Lower lobe of right lung (tissue), 2 donors: ENCODE measurements at places on chromosomes 6 and 20. TPM values are rescaled to one million over a fixed set of nuclear protein-coding genes. Genes with fewer than 3 reads are reported as not detected.

- H3K36me3 ChIP-seq: no peaks in the 10 kb centered on the region
- peaks cover 6% of the 10 kb centered on the region for H3K27me3 ChIP-seq
- peak overlapping the region; percentile 97 for H3K27ac ChIP-seq
- DNase-seq: no peak
Observed at GRCh38 chr6:128518434-128519131, 1.8 kb downstream of the PTPRK start.

- H3K27ac ChIP-seq: no peak overlapping the region
- H3K4me3 ChIP-seq: no peak overlapping the region
- no peak for DNase-seq
- no peaks in the 10 kb centered on the region for H3K27me3 ChIP-seq
- no peaks in the 10 kb centered on the region for H3K36me3 ChIP-seq
Observed at GRCh38 chr6:142732790-142733189, 212.2 kb downstream of the HIVEP2 start.

DNA sequence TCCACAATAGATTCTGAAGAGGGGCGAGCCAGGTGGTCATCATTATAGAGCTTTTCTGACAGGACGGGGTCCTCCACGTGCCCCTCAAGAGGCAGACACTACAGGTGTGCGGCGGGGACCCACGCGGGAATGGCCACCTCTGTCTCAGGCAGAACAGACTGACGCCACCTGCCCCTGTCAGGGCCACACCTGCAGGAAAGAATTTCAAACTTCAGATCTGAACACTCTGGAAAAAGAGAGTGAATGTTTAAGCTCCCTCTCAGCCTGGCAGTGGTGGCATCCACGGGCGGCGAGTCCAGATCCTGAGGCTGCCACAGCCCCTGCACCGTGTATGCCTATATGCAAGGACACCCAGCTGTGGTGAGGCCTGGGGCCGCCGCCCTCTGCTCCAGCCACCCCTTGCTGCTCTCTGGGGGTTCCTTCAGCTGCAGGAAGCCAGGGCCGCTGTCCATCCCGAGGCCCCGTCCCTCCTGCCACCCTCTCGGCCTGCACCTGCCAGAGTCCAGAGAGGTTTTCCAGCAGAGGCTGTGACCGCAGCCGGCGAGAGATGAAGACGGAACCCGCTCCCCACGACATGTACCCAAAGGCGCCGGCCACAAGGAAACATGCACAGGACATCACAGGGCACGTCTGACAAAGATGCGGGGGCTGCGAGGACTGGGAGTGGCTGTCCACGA is 234.9 kb downstream of the ERMARD start:
- H3K36me3 ChIP-seq: no peaks in the 10 kb centered on the region
- H3K27me3 ChIP-seq: peaks cover 19% of the 10 kb centered on the region
- no peak for DNase-seq
- H3K4me3 ChIP-seq: no peak overlapping the region
- no peak overlapping the region for H3K27ac ChIP-seq

DNA sequence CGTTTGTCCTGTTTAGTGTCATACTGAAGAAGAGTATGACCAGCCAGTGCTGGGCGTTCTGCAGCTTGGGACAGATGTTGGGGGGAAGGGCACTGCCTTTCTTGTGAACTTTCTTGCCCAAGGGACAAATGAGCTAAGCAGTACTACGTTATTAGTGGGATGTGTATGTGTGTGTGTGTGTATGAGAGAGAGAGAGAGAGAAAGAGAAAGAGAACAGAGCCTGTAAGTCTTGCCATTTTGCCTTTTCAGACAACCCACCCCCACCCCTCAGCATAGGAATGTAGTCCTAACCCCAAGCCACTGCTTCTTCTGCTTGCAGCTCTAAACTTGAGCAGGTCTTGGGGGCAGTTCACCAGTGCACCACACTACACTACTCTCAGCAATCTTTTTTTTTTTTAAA is 45.5 kb downstream of the E2F3 start:
- no peaks in the 10 kb centered on the region for H3K4me1 ChIP-seq
- H3K36me3 ChIP-seq: no peaks in the 10 kb centered on the region
- DNase-seq: no peak

DNA sequence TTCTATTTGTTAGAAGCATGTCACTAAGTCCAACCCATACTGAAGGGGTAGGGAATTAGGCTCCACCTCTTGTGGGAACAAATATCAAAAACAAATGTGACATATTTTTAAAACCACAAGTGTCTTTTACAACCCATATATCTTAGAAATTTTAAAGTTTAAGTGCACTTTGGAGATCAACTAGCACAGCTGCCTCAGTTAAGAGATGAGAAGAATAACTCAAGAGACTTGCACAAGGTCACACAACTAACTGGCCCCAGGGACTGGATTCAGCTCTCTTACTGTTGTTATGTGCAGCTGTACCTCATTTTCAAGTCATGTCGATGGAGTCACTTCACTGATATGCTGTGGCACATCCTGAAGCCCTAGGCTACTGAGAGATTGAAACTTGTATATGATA is 102.9 kb upstream of the BMP2 start:
- H3K4me1 ChIP-seq: no peaks in the 10 kb centered on the region
- no peak overlapping the region for H3K27ac ChIP-seq
- H3K27me3 ChIP-seq: no peaks in the 10 kb centered on the region
- DNase-seq: no peak
- no peaks in the 10 kb centered on the region for H3K36me3 ChIP-seq

GRCh38 chr6:20893412-20893811 is 359.2 kb downstream of the CDKAL1 start:
- H3K27ac ChIP-seq: no peak overlapping the region
- no peaks in the 10 kb centered on the region for H3K4me1 ChIP-seq
- H3K36me3 ChIP-seq: no peaks in the 10 kb centered on the region
- no peaks in the 10 kb centered on the region for H3K27me3 ChIP-seq

DNA sequence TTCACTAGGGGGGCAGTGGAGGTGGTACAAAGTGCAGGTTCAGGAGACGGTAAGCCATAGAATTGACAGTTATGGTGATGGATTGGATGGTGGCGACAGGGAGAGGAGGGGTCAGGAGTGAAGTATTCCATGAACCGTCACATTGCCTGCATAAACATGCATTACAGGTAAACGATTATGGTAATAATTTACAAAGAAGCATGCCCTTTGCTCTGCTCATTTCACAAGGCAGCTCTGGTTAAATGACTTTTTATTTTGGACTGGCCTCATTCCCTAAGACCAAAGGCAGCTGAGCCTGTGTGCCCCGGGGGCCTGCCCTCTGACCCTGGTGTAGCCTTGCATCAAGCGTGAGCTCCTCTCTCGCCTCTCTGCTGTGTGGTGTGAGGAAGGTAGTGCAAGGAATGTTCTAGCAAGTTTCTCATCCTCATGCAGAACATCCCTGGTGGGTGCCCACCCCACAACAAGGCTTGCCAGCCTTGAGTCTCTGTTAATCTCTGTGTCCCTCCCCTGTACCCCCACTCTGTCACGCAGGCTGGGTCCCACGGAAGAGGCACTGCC is 59.0 kb downstream of the PPP1R14C start:
- no peaks in the 10 kb centered on the region for H3K27me3 ChIP-seq
- H3K36me3 ChIP-seq: no peaks in the 10 kb centered on the region
- no peak for DNase-seq
- peaks cover 14% of the 10 kb centered on the region for H3K4me1 ChIP-seq
- H3K4me3 ChIP-seq: no peak overlapping the region

DNA sequence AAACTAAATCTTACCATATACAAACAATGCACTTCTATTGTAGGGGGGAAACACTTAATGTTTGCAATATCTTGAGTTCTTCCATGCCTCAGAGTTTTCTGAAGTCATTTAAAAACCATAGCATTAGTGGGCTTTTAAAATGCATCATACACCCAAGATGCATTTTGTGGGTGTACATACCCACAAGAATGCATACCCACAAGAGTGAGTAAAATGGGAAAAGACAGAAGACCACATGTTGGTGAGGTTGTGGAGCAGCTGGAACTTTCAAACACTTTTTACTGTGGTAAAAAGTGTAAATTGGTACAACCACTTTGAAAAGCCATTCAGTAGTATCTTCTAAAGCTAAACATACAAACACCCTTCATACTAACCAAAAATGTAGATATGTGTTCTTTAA is 57.5 kb downstream of the CYB5R4 start:
- H3K36me3 ChIP-seq: no peaks in the 10 kb centered on the region
- no peak overlapping the region for H3K4me3 ChIP-seq
- H3K27ac ChIP-seq: no peak overlapping the region
- no peaks in the 10 kb centered on the region for H3K4me1 ChIP-seq
- no peak for DNase-seq

DNA sequence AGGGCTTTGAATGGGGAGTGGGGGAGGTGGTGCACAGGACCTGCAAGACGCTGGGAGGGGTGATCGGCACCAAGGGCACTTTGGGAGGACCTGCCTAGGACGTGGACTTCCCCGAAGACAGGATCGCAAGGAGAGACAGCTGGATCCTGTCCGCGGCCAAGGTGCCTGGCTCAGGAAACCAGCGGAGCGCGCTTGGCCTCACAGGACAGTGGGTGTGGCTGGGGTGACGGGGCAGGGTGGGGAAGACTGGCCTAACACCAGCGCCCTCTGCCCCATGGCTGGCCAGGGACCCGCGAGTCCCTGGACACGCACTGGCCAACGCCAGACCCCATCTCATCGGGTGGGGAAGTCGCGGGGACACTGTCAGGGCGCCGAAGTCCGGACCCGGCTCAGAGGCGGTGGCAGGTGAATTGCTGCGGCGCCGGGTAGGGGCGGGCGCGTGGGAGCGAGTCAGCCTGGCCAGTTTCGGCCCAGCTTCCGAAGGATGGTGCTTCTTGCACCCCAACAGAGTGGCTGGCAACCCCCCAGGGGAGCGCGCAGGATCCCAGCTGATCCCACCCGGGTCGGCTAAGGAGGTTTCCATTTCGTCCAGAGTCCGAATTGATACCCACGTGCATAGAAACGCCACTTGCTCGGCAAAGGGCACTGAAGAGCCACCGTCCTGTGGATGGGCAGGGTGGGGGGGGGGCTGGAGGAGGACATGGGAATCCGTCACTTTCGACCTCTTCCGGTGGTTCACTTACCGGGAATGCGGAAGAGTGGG is 785 bp upstream of the THBD start:
- peaks cover 25% of the 10 kb centered on the region for H3K27me3 ChIP-seq
- H3K36me3 ChIP-seq: no peaks in the 10 kb centered on the region
- H3K4me3 ChIP-seq: peak overlapping the region; percentile 69
- H3K27ac ChIP-seq: peak overlapping the region; percentile 91
- H3K4me1 ChIP-seq: peaks cover 47% of the 10 kb centered on the region

- H3K36me3 ChIP-seq: peaks cover 3% of the 10 kb centered on the region
- no peak for DNase-seq
- peaks cover 21% of the 10 kb centered on the region for H3K4me1 ChIP-seq
- no peak overlapping the region for H3K27ac ChIP-seq
- no peak overlapping the region for H3K4me3 ChIP-seq
- H3K27me3 ChIP-seq: no peaks in the 10 kb centered on the region
Observed at GRCh38 chr20:24999568-24999967, 7.0 kb upstream of the APMAP start.

- peak overlapping the region; percentile 98 for H3K27ac ChIP-seq
- peaks cover 36% of the 10 kb centered on the region for H3K36me3 ChIP-seq
- H3K4me1 ChIP-seq: peaks cover 44% of the 10 kb centered on the region
- H3K4me3 ChIP-seq: peak overlapping the region; percentile 82
Observed at GRCh38 chr6:36594816-36595643, 868 bp downstream of the SRSF3 start.

GRCh38 chr6:84390851-84391250 is 163.4 kb upstream of the CEP162 start:
- no peak overlapping the region for H3K4me3 ChIP-seq
- no peaks in the 10 kb centered on the region for H3K36me3 ChIP-seq
- H3K27me3 ChIP-seq: no peaks in the 10 kb centered on the region

DNA sequence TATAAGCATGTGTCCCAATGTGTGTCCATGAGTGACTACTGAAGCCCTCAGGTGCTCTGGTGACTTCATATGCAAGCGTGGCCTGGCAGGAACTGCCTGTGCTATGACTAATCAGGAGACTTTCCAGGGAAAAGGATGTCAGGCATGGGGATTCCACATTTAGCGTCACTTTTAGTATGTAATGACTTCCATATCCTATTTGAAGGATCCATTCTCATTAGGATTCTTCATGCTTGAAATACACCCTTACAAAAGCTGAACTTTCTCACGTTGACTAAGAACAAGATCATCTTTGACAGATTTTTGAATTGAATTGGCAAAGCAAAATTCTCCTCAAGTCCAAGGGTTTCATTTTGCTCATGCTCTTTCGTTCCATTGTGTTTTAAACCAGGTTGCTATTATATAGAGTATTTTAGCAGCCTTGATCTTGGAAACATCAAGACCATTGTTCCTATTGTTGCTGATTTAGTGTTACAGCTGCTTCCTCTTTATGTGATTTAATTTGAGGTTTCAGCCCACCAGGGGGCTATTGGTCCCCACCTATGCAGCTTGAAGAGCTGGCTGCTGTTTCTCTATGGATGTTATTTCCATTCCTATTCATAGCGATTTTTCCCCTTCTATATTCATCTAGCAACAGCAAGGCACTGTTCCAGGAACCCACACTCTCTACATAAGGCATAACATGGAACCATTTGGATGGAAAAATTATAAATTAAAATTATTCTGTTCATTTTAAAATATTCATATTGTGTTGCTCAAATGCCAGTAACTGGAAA is 418.6 kb downstream of the CDKAL1 start:
- no peak for DNase-seq
- no peaks in the 10 kb centered on the region for H3K36me3 ChIP-seq
- no peak overlapping the region for H3K27ac ChIP-seq
- H3K4me1 ChIP-seq: no peaks in the 10 kb centered on the region
- no peak overlapping the region for H3K4me3 ChIP-seq
- H3K27me3 ChIP-seq: no peaks in the 10 kb centered on the region

The HLA-DQA1 gene
- total RNA-seq: 144 TPM

The NOTCH4 gene
- total RNA-seq: 63.6 TPM

The SPEF1 gene
- total RNA-seq: 3.9 TPM

The TLDC2 gene
- total RNA-seq: 1.3 TPM

The ZC2HC1B gene
- not detected for total RNA-seq

The MUC21 gene
- total RNA-seq: 3.8 TPM

The RING1 gene
- 43.1 TPM for total RNA-seq

The LRRN4 gene
- 42.6 TPM for total RNA-seq

The CLPSL1 gene
- total RNA-seq: not detected

The TGM2 gene
- 362 TPM for total RNA-seq

The ZSCAN26 gene
- 12.2 TPM for total RNA-seq
